ENCODE measurements at places on chromosomes 6 and 20. TPM values are rescaled to one million over a fixed set of nuclear protein-coding genes. Genes with fewer than 3 reads are reported as not detected.

STMND1 gene
- 0.22 TPM for total RNA-seq

FRMD1 gene
- total RNA-seq, result not detected

TOX2 gene
- total RNA-seq, result 2.5 TPM

CST2 gene
- not detected for total RNA-seq

MEI4 gene
- 2.6 TPM for total RNA-seq

MDC1 gene
- total RNA-seq, result 67.6 TPM

GTSF1L gene
- not detected for total RNA-seq

NKX2-2 gene
- 15.5 TPM for total RNA-seq

GRCh38 chr6:106568530-106568929 is 60.8 kb downstream of the RTN4IP1 start:
- no peak for DNase-seq

DNA sequence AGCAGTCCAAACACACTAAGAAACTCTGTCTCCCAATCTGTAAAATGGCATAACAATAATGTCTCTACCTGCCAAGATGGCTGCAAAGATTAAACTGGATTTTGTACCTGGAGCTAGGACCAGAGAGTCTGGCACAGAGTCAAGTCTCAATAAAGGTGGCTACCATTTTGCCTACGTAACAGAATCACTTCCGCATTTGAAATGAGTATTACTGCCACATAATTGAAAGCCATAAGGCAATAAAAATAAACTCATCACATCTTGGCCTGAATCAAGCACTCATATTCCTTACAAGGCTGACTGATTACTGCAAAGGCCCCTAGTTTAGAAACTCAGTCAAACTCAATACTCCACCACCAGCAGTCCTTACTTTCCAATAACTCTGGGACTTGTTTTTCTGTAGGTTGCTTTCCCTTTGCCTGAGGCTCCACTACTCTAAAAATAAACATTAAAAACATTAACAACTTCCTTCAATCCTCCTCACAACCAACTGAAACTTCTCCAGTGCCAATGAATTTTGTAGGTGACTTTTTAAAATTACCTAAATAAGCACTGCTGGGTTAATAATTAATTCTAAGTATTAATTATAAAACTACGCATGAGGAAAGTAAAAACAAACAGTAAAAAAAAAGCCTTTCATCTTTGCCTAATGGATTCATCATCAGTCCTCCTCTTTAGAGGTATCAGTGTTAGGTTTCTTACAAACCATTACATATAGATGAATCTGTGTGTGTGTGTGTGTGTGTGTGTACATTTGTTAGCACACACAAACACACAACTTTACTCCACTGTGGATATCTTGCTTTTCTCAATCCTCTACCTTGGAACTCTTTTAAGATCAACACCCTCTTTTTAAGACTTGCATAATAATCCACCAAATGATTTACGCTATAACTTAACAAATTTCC is 3.7 kb downstream of the KIF16B start:
- DNase-seq, result no peak

GRCh38 chr20:11582060-11582459 is 335.6 kb upstream of the BTBD3 start:
- DNase-seq, result no peak

- DNase-seq, result no peak
Observed at GRCh38 chr6:16179970-16180431, 51.1 kb downstream of the MYLIP start.

- no peak for DNase-seq
Observed at GRCh38 chr6:43489277-43490072, 12.1 kb downstream of the TJAP1 start.

- no peak for DNase-seq
Observed at GRCh38 chr20:6115221-6115895, 7.5 kb downstream of the FERMT1 start.

DNA sequence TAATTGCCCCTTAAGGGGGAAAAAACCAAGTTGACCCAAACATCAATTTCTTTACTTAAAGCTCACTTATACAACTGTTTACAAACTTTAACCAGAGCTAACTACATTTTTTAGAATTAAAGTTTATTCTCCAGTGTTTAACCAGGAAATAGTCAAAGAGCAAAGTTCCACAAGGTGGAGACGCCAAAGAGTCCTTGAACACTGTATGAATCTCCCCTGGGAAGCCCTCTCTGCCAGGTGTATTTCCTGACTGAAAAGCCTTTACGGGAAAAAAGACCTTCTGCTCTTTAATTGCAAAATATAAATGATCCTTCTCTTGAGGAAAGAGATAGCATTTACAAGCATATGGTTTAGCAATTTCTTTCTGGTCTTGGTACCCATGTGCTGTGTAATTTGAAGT is 36.2 kb downstream of the BTBD9 start:
- DNase-seq, result no peak

DNA sequence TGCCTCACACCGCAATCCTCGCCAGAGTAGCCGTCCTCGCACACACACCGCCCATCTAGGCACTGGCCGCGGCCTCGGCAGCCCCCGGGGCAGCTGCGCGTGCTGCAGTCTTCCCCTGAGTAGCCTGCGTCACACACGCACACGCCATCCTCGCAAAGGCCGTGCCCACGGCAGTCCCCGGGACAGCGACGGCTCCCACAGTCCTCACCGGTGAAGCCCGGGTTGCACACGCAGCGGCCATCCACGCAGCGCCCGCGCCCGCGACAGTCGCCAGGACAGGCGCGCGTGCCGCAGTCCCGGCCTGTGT is 13.1 kb downstream of the TNXB start:
- DNase-seq, result no peak

DNA sequence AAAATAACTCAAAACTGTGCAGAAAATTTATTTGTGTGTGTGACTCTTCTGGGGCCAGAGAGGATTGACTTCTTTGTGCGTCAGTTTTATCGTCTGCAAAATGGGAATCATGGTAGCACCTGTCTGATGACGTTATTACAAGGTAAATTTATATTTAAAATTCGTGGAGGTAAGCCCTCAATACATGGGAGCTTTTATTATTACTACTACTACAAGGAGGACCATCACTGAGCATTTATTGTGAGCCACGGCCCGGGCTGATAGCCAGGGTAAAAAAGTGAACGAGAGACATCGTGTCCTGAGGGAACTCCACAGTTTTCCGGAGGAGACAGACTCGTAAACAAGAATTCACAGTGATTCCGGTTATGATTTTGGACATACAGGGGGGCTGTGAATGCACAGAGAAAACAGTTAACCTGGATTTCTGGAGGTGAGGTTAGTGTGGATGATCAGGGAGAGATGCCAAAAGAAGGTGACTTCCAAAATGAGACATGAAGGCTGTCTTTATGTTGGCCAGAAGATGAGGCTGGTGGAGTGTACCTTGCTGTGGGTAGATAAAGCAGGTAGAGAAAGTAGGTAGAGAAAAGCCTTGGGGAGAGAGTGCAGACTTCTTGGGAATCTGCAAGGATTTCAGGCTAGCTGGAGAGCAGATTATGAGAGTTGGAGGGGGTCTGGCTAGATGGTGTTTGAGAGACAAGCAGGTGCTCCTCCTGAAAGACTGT is 10.6 kb upstream of the SERINC3 start:
- no peak for DNase-seq

GRCh38 chr6:4008324-4009047 is 70.5 kb downstream of the FAM217A start:
- no peak for DNase-seq

DNA sequence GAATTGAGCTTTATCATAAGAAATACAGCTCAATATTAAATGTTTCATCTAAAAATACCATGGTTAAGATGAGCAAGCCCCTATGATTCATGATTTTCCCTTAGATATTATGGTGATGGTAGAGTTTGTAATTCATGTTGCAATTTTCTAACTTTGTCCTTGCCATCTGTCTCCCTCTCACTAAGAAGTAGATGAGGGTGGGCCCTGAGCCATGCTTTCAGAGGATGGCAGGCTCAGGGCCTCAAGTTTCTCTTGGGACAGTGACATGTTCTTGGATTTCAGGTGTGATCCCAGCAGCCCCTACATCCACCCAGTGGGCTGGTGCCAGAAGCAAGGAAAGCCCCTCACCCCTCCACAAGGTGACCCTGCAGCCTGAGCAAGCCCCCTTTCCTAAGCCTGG is 25.6 kb downstream of the L3MBTL1 start:
- DNase-seq, result no peak

DNA sequence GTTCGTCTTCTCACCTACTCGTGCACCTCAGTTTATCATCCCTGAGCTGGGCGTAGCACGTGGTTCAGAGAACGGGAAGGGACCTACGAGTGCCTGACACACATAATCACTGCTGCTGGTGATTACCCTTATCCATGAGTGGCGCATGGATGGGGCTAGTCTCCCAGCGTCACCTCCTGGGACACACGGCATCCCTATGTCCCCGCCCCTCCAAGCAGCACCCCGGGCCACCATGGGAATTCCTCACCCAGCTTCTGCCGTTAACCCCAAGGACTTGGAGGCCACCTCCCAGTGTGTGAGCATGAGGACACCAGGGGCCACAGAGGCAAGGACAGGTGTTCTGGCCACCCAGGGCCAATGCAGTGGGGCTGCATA is 9.8 kb downstream of the CHRNA4 start:
- DNase-seq, result no peak
